ENCODE measurements at places on chromosomes 2 and 18.

- DNase-seq = no peak
Measured at GRCh38 chr2:241666627-241667400, 19.8 kb downstream of the DTYMK start.

- no peak for DNase-seq
Measured at GRCh38 chr2:199762963-199763362, 88.0 kb downstream of the FTCDNL1 start.

DNA sequence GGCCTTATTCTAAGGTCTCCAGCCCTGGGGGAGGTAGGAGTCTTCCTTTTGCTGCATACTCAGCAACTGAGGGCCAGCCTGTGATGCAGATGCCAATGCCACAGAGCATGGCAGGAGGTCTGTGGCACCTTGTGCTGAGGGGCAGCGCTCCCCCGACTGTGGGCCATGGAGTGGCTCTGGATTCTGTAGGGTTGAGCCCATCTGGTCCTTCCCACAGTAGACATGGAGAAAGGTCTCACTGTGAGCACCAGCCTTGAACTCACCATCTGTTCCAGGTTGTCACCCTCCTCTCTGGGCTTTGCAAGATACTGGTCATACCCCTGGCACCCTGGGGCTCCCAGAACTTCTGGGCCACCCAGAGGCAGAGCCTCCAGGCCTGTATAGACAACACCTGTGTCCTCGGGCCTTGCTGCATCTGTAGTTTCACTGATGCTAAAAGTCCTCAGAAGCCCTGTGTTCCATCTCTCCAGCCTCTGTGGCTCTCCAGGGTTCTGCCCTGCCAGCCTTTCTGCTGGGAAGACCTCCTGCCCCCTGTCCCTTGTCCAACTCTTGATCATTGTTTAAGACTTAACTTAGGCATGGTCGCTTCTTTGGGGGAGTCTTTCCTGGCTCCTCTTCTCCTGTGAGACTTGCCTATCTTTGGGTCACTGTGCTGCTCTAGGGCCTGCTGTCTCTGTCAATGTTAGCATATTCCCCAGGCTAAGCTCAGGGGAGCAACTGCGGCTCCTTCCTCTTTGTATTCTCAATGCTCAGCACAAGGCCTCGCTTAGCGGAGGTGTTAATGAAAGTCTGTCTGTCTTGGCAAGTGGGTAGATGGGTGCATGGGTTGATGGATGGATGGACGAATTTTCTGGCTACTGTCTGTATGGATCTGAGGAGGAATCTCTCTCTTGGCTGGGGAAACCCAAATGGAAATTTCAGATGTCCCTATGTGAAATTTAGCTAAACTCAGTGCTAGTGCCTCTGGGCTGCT is 160.9 kb downstream of the DYSF start:
- DNase-seq = no peak

GRCh38 chr2:227817850-227818674 is 4.4 kb downstream of the CCL20 start:
- DNase-seq = peak; percentile 100

DNA sequence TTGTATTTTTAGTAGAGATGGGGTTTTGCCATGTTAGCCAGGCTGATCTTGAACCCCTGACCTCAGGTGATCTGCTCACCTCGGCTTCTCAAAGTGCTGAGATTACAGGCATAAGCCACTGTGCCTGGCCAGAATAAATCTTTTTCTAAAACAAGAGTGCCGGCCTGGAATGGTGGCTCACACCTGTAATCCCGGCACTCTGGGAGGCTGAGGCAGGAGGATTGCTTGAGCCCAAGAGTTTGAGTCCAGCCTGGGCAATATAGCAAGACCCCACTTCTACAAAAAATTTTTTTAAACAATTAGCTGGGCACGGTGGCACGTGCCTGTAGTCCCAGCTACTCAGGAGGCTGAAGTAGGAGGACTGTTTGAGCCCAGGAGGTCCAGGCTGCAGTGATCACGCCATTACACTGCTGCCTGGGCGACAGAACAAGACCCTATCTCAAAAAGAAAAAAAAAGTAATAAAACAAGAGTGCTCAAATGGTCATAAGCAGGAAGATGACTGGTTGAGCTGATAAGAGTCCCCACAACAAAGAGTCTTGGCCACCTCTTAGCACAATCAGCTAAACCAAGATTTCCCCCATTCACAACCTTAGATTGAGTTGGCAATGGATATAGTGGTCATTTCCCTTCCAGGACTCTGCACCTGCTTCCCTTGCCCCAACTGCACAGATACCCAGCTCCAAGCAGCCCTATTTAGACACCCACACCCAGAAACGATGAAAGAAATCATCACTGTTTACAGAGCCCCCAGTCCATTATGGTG is 5.8 kb upstream of the UCN start:
- DNase-seq = no peak

GRCh38 chr18:75810961-75811551 is 383.6 kb upstream of the SMIM21 start:
- DNase-seq = no peak

DNA sequence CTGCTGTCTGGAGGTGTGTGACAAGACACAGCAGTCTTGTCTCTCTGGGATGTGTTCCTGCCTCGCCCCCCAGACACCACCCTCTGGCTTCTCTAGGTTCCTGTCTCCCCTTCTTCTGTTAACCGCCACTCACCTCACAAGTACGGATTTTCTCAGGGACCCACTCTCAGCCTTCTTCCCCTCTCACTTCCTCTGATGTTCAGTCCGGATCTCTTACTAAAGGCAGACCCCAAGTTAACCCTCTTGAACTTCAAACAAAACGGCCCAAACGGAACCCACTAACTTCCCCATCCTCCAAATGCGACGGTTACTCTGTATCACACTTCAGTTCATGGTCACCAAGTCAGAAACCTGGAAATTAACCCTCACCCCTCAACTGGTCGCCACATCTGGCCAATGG is 32.0 kb downstream of the B4GALT6 start:
- DNase-seq = no peak

GRCh38 chr2:42096869-42097591 is 49.2 kb downstream of the PKDCC start:
- peak; percentile 40 for DNase-seq

DNA sequence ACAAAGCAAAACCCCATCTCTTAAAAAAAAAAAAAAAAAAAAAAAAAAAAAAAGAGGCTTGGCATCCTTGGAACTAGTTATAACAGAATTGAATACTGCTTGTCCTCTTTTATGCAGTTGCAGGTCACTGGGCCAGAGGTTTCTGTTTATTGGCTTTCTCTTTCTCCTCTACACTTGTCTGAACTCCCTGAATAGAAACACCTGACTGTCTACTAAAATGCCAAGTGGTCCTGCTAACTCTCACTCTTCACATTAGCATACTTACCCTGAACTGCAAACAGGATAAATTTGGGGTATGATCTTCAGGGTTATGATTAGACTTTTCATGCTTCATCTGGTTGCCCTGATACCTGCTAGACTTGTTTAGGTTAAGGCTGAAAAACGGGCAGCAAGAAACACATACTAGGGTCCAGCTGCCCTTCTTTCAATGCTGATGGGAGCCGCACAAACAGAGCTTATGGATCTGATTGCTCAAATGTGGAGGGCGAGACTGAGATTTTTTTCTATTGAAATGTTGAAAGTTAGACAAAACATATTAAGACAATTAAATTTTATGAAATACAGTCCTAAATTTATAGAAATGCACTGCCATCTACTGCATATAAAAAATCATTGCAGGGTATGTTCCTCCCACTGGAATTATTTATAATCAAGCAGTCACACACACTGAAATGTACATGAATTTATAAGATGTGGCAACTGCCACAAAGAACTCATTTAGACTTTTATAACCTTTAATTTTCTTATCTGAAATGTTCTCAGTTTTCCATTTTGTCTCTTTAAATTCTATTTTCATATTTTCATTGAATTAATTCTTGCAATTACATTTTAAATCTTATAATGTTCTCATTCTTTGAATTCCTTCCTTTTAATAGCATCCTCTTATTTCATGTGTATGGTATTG is 40.8 kb downstream of the GTF3C3 start:
- DNase-seq = peak; percentile 44

GRCh38 chr2:98505971-98506664 is 61.5 kb downstream of the INPP4A start:
- DNase-seq = no peak

GRCh38 chr2:117931978-117932377 is 81.9 kb downstream of the CCDC93 start:
- no peak for DNase-seq

DNA sequence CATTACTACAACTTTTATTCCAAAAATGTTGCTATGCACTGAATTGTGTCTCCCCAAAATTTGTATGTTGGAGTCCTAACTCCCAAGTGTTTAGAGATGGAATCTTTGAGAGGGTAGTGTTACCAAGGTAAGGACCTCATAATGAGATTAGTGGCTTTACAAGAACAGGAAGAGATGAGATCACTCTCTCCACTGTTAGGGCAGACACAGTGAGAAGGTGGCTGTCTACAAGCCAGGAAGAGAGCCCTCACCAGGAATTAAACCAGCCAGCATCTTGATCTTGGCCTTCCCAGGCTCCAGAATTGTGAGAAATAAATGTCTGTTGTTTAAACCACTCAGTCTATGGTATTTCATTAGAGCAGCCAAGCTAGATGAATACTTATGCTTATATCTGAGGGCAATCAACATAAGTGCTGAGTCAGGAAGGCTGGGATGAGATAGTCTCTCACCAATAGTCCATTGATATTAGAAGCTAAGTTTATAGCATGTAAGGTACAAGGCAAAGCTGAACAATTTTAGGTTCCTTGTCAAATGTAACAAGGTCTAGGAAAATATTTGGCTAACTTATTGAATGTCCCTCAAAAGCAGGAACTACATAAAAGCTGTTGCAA is 317.6 kb upstream of the REG3G start:
- no peak for DNase-seq

- no peak for DNase-seq
Measured at GRCh38 chr2:26564121-26564644, 77.0 kb downstream of the CIB4 start.

GRCh38 chr2:200993097-200993496 is 29.6 kb upstream of the ORC2 start:
- DNase-seq = peak; percentile 34

DNA sequence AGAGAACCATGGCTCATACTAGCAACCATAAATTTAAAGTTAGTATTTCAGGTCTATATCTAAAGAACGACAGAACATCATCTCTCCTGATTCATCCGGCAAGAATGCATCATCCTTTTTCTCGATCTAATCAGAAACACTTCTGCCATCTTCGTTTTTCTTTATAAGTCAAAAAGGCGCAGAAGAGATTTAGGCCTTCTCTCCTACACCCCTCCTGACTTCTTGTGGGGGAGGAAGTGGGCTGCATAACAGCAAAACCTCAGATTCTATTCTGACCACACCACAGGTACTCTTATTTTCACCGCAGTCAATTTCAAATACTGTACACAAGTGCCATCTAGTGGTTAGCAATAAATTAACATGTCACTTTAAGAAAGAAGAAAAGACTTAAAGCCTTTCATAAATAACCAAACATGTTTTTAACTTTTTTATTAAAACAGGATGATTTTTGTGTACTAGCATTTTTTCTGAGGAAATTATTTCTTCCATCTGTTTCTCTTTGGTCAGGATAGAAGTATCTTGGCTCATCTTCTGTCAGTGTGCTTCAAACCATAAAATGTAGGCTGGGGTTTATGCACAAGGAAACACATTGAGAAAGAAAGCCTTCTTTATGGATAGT is 48.4 kb upstream of the PIK3C3 start:
- peak; percentile 25 for DNase-seq

DNA sequence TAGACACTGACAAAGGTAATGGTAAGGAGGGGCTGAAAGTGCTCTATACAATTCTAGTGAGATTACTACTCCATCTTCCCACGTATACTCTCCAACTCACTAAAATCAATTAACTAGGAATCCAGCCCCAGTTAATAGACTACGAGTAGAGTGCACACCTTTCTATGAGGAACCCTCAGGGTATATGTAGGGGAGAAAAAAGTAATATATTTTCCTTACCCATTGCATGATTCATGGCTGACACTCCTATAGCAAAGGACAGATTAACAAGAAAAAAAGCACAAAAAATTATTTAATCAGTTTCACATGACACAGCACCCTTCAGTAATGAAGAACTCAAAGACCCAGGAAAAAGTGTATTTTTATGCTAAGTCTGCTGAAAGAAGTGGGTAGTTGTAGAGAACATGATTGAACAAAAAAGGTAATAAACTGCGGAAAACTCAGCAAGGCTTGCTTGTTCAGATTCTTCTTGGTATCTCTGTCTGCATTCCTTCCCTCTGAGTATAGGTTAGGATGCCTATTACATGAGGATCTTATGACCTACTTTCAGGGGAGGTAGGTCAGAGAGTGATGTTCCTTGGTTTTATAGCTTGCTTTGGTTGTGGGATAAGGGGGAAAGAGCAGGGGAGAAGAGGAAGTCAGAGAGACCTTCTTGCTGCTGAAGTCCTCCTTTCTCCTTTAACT is 342.0 kb upstream of the DLGAP1 start:
- no peak for DNase-seq

GRCh38 chr2:186887107-186888090 is 38.4 kb upstream of the ZSWIM2 start:
- DNase-seq = peak; percentile 82

DNA sequence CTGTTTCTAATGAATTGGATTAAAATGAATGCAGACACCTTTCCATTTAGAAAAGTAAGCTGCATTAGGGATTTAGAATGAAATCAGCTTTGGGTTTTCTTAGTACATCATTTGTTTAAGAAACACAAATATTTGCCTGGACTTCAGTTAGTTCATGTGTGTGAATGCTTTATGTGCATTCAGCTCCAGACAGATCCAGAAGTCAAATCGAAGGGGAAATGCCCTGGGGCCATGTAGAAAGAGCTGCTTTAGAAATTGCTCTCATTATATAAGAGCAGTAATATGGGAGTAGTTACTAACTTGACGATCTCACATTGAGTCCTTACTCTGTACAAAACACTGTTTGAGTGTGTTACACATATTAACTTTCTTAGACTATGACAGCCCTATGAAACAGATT is 88.0 kb upstream of the TTC39C start:
- no peak for DNase-seq

- no peak for DNase-seq
Measured at GRCh38 chr2:222054813-222055212, 244.0 kb downstream of the PAX3 start.

- no peak for DNase-seq
Measured at GRCh38 chr2:168137510-168138180, 109.8 kb downstream of the STK39 start.

- no peak for DNase-seq
Measured at GRCh38 chr2:42414648-42415047, 53.6 kb upstream of the COX7A2L start.

DNA sequence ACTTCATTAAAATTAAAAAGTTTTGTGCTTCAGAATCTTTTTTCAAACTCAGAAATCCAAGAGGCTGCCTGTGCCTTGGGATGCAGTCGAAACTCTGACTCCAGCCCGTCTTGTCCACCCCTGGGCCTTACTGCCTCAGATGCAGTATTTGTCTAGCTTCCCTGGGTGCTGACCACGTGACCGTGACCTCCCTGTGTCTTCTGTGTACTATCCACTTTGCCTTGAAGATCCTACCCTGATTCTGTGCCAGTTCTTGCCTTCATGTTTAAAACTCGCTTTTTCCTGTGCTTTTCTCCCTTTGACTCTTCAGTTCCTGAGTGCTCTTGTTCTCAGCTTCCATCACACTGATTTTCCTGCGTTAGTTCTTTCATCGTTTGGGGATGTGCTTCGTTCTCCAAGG is 80.7 kb downstream of the ITGB1BP1 start:
- no peak for DNase-seq

GRCh38 chr2:189517847-189518535 is 62.6 kb downstream of the SLC40A1 start:
- peak; percentile 79 for DNase-seq
